Globus pallidus (tissue), 1 donor: ENCODE measurements at places on chromosomes 5 and 9.

- DNase-seq: no peak
Observed at GRCh38 chr5:38724301-38725030, 121.3 kb upstream of the OSMR start.

GRCh38 chr5:78803353-78803752, 154.8 kb upstream of the LHFPL2 start:
- peak; percentile 29 for DNase-seq

GRCh38 chr9:126511411-126511810, 102.3 kb upstream of the LMX1B start:
- DNase-seq: no peak

- DNase-seq: no peak
Observed at GRCh38 chr9:116504081-116504480, 183.0 kb upstream of the TRIM32 start.
